ENCODE measurements at places on chromosomes 7 and 10.

- no peak for DNase-seq
Observed at GRCh38 chr10:74542077-74542476, 284.3 kb upstream of the KAT6B start.

- DNase-seq, result no peak
Observed at GRCh38 chr7:157641866-157642265, 305.1 kb downstream of the DNAJB6 start.

- no peak for DNase-seq
Observed at GRCh38 chr10:61363006-61363405, 90.2 kb downstream of the TMEM26 start.

- DNase-seq, result no peak
Observed at GRCh38 chr10:125608474-125608873, 74.5 kb downstream of the TEX36 start.

DNA sequence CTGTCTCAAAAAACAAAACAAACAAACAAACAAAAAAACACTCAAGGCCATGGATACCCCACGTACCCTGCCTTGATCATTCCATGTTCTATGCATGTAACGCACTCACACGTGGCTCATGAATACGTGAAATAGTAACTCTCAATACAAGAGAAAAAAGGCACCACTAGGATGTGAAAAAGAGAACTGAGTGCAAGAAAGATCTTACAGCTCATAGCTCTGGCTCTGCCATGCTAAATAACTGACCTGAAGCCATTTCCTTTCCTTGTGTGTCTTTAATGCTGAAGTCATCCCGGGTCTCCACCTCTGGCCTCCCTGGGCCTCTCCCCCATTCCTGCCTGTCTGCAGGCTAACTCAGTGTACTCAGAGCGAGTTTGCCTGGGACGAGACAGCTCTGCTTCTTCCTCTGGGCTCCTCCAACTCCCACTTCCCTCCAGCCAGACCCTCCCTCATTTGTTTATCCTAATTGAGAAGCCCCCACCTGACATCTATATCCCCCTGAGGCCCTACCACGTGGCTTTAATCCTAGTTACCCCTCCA, 117.3 kb downstream of the PRPF18 start:
- DNase-seq, result no peak

DNA sequence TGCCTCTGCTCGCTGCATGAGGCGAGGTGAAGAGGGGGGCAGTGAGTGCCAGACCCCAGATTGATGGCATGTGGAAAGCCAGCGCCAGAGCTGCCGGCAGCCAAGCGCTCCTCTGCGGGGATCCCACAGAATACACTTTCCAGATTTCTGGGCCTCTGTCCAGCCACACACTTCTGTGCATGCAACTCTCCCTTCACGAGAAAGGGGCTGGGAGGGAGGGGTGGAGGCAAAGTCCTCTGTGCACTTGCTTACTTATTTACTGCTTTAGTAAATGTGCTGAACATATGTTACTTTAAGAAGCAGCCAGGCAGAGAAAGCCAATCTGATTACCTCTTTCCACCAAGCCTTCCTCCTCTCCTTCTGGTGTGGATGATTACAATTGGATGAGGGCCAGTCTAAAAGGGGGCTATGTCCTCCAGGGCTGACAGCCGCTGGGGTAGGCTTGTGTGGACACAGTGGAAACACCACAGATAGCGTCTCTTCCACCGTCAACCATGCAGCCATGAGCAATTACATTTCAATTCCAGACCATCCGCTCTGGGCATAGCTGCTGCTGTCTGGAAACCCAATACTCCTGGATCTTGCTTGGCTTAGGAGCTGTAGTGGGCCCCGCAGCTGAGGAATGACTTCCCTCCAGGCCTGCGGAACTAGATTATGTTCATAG, 322.8 kb upstream of the ANKRD30A start:
- no peak for DNase-seq

- DNase-seq, result no peak
Observed at GRCh38 chr10:96072674-96073073, 29.3 kb downstream of the CCNJ start.

DNA sequence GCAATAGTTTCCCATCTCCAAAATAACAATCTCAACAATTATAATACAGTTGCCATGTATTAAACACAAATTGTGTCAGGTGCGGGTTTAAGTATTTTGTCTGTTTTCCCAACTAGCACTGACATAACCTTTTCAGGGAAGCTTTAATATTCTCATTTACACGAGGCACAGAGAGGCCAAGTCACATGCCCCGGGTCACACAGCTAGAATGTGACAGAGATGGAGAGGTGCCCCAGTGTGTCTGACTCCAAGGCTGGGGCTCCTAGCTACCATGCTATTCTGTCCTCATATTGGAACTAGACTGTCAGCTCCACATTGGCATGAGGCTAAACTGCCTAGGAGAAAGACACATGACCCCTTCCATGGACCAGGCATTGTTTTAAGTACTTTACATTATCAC, 77.2 kb downstream of the COL13A1 start:
- DNase-seq, result no peak

DNA sequence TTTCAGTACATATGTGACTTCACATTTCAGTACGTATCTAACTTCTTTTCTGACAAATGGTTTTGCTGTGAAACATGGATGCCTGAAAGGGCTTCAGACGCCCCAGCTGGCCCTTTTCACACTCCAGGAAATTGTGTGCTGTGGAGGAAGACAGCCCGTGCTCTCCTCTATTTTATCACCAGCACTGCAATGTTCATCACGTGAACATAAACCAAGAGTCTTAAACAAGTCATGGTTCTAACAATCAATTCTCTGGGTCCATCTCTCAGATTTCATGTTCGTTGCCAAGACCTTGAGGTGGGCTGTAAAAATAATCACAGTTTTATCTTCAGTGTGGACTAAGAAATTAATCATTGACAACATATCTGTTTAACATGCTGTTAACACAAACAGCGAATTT, 141.2 kb downstream of the WDR37 start:
- DNase-seq, result no peak

- no peak for DNase-seq
Observed at GRCh38 chr10:1521741-1522140, 215.6 kb downstream of the ADARB2 start.

DNA sequence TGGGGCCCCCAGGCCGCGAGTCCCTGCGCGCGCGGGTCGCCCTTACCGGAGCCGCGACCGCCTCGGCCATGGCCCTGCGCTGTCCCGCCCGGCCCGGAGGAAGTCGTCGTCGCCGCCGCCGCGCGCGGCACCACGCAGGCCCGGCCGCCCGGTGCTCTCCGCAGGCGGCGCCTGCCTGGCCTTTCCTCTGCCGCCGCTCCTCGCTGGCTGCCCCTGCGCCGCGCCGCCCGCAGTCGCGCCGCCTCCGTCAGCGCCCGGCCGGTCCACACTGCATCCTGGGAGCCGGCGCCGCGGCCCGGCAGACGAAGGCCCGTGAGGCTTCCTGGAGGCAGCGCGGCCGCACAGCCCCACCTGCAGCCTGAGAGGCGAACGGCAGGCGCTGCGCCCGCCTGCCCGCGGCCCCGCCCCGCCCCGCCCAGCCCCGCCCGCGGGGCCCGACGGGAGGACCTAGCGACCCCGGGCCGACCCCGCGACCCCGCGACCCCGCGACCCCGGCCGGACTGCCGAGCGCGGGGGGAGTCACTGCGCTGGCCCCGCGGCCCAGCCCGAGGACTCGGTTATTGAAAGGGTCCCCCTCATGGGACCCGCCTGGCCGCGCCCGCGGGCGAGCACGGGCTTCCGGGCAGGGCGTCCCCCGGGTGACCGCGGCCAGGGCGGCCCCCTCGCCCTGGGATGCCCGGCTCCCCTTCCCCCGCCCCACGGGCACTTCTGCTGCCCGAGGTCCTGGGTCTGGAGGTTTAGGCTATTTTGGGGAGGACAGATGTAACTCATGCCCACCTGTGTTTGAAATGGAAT, at the start of gene ZNF746:
Gene ZNF746, minus strand, starts transcription at position 343 of the 795 bp plus-strand sequence. Its CDS starts 273 bp downstream, at position 70.
- no peak for DNase-seq

DNA sequence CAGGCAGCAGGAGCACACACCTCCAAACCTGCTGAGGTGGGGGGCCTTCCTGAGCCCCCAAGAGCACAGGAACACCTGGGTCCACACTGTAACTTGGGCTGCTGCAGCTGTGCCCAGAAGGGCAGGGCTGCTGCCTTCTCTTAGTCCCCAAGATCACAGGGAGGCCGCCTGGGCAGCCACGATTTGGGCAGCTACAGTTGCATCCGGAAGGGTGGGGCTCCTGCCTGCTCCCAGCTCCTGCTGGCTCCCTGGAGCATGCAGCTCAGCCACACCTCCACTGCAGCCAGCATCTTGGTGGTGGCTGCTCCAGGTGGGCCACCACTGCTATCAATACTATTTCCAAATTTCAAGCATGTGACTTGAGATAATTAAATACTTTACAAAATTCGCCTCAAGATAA, 38.5 kb upstream of the AGMO start:
- no peak for DNase-seq

DNA sequence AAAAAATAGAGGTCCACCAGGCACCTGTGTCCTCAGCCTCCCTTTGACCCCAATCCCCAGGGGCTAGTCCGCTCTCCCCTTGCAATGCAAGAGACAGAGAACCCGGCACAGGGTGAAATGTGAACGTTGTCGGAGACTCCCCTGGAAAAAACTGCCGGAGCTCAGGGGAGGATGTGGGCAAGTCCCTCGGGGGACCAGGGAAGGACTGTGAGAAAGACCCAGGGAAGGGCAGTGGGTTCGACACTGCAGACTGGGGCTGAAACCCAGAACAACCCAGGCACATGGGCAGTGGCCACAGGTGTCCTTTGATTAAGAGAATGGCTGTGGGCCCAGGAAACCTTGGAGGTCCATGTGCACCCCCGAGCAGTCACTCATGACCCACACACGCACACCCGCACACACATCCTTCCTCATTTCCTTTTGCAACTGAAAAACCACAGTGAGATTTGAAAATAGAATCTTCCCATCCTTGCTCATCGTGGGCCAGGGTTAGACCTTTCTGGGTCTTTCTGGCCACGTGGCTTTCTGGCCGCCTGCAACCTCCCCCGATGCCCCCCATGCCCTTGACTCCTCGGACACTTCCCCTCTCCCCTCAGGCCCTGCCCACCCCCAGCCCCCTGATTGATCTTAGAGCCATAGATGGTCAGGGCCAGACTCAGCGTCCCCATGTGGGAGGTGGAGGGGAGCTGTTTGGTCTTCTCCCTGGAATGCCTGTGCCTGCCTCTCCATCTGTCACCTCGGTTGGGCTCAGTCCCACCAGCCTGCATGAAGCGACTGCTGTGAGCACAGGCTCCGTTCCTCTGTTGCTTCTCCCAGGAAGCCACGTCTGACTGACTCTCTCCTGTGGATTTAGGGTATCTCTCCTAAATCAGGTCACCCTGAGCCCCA, 7.9 kb downstream of the LAT2 start:
- no peak for DNase-seq

DNA sequence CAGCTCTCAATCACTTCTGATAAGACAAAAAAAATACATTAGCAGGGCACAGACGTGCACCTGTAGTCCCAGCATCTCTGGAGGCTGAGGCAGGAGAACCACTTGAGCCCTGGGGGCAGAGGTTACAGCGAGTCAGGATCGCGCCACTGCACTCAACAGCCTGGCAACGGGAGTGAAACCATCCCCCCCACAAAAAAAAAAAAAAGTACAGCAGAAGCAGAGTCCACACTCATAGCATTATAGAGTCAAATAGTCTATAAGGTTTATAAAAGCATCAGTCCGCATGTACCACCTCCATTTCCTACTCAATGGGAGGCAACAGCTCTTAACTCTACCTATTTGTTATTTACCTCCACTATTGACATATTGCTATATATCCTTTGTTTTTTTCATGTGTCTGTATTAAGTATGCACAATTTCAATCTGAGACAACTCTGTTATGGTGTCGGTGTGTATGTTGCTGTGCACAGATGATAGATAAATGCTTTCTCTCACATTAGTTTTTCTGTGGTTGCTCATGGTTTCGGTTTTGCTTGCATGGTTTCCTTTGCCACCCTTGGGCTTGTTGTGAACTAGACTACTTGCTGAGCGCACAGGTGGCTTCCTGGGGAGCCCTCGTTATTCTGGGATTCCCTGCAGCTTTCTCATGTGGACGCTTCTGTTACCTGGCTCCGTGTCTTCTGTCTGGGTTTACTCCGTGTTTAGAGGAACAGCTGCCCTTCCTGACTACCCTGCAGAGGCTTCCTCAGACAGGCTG, 40.4 kb downstream of the PROSER2 start:
- DNase-seq, result no peak

- no peak for DNase-seq
Observed at GRCh38 chr7:41447450-41448042, 255.3 kb downstream of the INHBA start.

- DNase-seq, result no peak
Observed at GRCh38 chr10:90884431-90884830, 12.7 kb downstream of the RPP30 start.

DNA sequence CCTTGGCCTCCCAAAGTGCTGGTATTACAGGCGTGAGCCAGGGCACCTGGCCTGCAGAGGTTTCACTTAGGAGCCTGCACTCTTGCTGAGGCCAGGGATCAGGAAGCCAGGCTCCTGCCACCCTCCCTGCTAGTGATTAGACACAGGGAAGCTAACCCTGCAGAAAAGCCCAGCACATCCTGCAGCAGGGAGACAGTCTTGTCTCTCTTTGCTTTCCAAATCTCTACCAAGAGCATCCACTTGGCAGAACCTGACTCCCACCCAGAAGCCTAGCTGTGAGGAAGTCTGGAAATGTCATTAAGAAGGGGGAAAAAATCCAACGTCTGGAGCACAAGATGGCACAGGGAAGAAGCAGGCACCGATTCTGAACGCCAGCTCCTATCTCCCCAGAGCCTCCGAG, 8.0 kb upstream of the FAM171A1 start:
- DNase-seq, result no peak

Data from thoracic aorta (tissue), 2 donors.